T-helper 2 cell (primary cell): ENCODE measurements at places on chromosomes 3 and 15.

GRCh38 chr3:63450634-63451363, 172.7 kb downstream of the SYNPR start:
- DNase-seq = no peak

GRCh38 chr3:23481616-23482278, 278.6 kb downstream of the UBE2E2 start:
- DNase-seq = no peak

DNA sequence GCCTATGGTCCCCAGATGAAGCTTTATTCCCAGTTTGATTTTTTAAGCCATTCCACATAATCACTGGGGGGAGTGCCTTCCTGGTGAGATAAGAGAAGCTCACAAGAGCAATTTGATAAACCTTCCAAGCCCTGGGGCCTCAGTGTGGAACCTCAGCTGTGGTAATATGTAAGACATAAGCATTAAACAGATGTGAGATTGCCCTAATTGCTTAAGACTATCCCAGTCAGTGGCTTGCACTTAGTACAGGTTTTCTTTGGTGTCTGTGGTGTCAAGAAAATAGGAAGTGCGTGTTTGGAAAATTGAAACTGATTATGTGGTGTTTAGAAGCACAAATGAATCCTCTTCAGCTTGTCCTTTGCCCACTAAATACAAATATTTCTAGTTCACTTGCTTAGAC, 54.3 kb downstream of the LRRN1 start:
- no peak for DNase-seq

GRCh38 chr3:7865611-7866010, 636.0 kb upstream of the LMCD1 start:
- no peak for DNase-seq

DNA sequence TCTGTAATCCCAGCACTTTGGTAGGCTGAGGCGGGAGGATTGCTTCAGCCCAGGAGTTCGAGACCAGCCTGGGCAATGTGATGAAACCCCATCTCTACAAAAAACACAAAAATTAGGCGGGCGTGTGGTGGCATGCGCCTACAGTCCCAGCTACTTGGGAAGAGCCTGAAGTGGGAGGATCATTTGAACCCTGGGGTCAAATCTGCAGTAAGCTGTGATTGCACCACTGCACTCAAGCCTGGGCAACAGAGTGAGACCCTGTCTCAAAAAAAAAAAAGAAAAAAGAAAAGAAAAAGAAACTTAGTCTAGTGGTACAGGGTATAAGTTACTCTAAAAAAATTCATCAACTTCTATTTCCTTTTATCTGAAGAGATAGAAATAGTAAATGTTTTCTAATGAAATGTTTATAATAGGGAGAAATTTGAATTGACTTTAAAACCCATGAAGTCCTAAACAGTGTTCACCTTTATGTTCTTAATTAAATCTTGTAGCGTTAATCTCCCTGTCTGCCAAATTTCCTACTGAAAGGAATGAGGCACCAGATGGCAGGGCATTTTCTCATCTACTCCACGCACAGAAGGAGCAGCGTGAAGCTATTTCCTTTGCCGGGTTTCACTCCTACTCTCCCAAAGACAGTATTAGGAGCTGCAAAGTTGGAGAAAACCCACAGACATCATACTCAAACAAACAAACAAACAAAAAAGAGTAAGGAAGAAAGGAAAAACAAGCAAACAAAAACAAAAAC, 1.9 kb downstream of the PCLAF start:
- no peak for DNase-seq

- DNase-seq = no peak
Observed at GRCh38 chr15:94877833-94878232, 646.5 kb downstream of the MCTP2 start.

- DNase-seq = no peak
Observed at GRCh38 chr15:64586984-64587383, 126.6 kb downstream of the ZNF609 start.

DNA sequence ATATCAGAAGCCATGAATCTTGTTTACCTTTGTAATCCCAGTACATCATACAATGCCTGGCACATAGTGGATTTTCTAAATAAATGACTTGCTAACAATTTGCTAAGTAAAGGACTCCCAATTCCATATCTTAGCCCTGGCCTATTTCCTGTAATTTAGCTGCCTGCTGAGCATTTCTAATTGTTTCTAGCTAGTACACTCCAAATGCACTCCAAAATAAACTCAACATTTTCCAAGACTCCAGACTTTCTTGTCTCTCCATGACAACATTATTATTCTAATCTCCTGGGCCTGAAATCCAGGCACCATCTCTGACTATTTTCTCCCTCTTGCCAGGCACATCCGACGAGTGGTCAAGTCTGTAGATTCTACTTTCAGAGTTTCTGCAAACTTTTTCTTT, 773.5 kb downstream of the SQOR start:
- DNase-seq = no peak

GRCh38 chr3:8970971-8971589, 7.8 kb upstream of the RAD18 start:
- peak; percentile 60 for DNase-seq

DNA sequence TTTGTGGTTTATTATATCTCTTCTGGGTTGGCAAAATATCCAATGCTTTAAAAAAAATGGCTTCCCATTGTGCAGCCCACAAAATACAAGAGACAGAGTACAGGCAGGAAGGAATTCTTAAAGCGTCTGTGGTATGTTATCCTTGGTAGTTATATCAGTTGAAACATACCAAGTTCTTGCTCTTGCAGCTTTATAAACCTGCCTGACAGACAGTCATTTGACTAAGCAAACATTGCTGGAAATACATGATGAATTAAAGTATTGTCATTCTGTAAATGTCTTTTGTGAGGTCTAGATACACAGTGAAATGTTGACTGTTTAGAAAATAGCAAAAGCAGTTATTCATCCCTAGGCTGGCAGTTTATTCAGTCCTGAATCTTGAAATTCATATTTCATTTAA, 44.8 kb upstream of the MAP3K13 start:
- no peak for DNase-seq

- no peak for DNase-seq
Observed at GRCh38 chr15:68407141-68407885, 24.6 kb downstream of the ITGA11 start.

DNA sequence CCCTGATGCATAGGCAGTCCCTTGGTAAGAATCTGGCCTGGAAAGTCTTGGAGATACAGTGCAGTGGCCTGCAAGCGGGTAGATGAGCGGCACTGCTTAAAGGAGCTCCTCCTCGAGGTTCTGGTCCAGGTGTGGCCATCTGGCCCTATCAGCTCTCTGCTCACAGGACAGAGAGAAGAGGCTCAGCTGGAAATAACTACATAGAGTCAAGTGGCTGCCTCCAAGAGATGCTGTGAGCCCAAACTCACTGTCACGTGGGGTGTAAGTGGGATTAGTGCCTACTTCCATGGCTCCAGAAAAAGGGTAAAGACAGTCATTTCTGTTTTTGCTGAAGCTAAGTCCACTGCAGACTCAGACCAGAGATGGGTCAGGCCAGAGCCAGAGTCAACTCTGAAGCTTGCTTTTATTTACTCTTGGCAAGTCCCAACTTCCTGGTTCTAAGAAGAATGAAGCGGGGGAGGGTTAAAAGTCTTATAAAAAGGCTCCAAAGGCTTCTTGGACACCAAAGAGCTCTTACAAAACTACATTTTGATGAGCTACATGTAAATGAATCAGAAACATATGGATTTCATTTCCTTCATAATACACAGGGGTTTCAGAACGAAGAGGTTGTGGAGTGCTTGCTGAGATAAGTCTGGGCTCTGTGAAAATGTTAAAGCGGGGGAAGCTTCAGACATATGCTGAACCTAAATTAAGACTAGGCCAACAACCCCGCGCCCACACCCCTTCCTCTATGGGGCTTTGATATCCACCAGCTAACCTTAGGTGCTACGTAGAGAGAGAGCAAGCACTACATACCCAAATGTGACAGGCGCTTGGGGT, 77.1 kb downstream of the PDZRN3 start:
- DNase-seq = no peak
